Vein endothelial cell (primary cell): ENCODE measurements at places on chromosomes 3 and 15. TPM values are rescaled to one million over a fixed set of nuclear protein-coding genes. Genes with fewer than 3 reads are reported as not detected.

Gene MINDY2
- 7.5 and 13.2 TPM in 2 replicates for total RNA-seq

Gene RETNLB
- total RNA-seq, result not detected in 2 replicates

Gene VIPR1
- total RNA-seq, result 0.96 and 2.0 TPM in 2 replicates

Gene RGMA
- total RNA-seq, result 0.10 TPM in 1 of 2 replicates, not detected in the other

Gene AADACL2
- not detected in 2 replicates for total RNA-seq

Gene SLC51A
- not detected in 2 replicates for total RNA-seq

Gene RARB
- 4.2 and 4.4 TPM in 2 replicates for total RNA-seq

Gene RASGRP1
- under 0.01 and 0.76 TPM in 2 replicates for total RNA-seq

Gene WDR93
- 0.10 TPM in 1 of 2 replicates, not detected in the other for total RNA-seq

Gene SLC12A8
- total RNA-seq, result 0.65 and 0.86 TPM in 2 replicates

Gene C3orf70
- total RNA-seq, result 0.33 and 0.67 TPM in 2 replicates

Gene GOLGA6D
- total RNA-seq, result not detected in 2 replicates

Gene ZNF280D
- total RNA-seq, result 36.6 and 52.0 TPM in 2 replicates

Gene SLC2A2
- total RNA-seq, result not detected in 2 replicates

Gene C3orf38
- 20.3 and 22.5 TPM in 2 replicates for total RNA-seq

Gene C3orf49
- total RNA-seq, result not detected in 2 replicates

Gene NME9
- total RNA-seq, result 0.65 TPM in 1 of 2 replicates, not detected in the other

Gene MAP1A
- 0.65 and 0.76 TPM in 2 replicates for total RNA-seq

Gene CNTN6
- total RNA-seq, result not detected in 2 replicates

Gene KY
- not detected in 2 replicates for total RNA-seq

Gene SLTM
- total RNA-seq, result 46.4 and 65.9 TPM in 2 replicates

Gene GABRR3
- total RNA-seq, result not detected in 2 replicates

Gene KIF15
- total RNA-seq, result 6.2 and 8.8 TPM in 2 replicates

Gene ANKDD1A
- total RNA-seq, result 2.5 and 2.6 TPM in 2 replicates
